Airway epithelial cell (primary cell): ENCODE measurements at places on chromosomes 7 and 10. TPM values are rescaled to one million over a fixed set of nuclear protein-coding genes. Genes with fewer than 3 reads are reported as not detected.

Gene WNT8B
- 0.14 TPM in 1 of 2 replicates, not detected in the other for total RNA-seq

Gene ZNF503
- 18.6 and 22.7 TPM in 2 replicates for total RNA-seq

Gene GPR15LG
- total RNA-seq: 44.5 and 87.7 TPM in 2 replicates

Gene PRSS2
- not detected in 2 replicates for total RNA-seq
